ENCODE measurements at places on chromosomes 4 and X. TPM values are rescaled to one million over a fixed set of nuclear protein-coding genes. Genes with fewer than 3 reads are reported as not detected.

GRCh38 chr4:81796790-81797528, 325.3 kb upstream of the RASGEF1B start:
- no peak for DNase-seq

DNA sequence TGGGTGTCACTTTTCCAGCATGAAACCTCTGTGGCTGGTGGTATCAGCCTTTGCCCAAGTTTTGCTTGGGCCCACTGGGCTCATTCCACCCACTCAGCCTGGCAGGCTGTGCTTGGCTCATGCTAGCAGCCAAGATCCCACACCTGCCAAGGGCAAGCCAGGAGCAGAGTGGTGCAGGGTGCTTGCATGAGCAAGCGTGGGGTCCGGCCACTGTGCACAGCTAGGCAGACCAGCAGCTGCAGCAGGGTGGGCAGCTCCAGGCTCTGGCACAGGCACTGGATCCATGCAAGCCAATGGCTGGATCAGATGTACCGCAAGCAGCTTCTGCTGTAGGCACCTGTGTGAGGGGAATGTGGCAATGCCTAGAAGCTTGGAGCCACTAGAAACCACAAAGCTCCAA, 253.9 kb downstream of the SPOCK3 start:
- no peak for DNase-seq

DNA sequence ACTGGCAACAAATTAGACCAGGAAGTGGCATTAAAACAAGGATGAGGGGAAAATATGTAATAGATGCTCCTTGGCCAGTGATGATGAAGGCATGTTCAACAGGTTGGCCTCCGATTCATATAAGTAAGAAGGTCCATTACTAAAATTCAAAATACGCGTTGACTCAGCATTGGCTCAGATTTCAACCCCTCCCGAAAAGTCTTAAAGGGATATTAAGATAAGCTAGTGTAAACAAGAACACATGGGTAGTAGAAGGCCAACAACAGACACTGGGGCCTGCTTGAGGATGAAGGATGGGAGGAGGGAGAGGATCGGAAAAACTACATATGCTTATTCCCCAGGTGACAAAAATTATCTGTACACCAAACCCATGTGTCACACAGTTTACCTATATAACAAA, 19.1 kb upstream of the LAP3 start:
- DNase-seq, result no peak

DNA sequence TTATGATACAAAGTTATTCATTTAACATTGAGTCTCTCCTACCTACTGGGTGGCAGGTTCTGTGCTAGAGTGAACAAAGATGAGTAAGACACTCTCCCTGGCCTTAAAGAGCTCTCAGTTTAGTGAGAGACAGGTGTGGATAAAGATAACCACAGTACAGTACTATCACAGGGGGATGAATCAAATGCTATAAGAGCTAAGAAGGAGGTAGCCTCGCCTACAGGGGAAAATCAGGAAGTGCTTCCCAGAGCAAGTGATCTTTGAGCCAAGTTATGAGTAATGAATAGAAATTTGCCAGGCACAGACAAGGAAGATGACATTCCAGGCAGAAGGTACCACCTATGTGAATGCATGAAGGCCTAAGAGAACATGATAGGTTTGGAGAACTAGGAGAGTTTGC, 3.4 kb upstream of the IGBP1 start:
- DNase-seq, result no peak

GRCh38 chrX:128800138-128800537, 723.2 kb downstream of the SMARCA1 start:
- no peak for DNase-seq

DNA sequence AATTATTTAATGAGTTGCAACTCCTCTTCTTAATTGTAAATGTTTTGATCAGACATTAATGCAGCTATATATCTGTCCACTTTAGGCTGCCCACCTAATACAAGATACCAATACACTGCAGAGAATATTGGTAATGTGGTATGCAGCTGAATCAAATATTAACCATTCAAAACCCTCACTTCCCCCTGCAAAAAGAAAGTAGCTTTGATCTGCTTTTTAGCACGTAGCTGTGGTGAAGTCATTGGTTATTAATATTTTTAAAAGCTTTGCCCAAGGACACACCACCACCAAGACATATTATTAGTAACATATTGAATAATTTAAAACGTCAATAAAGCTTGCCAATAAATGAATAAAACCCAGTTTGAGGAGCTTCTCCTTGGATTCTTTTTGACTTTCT, 28.6 kb upstream of the CYP2U1 start:
- DNase-seq, result no peak

The CLCN4 gene
- not detected for total RNA-seq

GRCh38 chrX:112642349-112642748, 37.4 kb downstream of the LHFPL1 start:
- DNase-seq, result peak; percentile 17

The LNX1 gene
- not detected for total RNA-seq
